OCI-M1 (cell line): ENCODE measurements at places on chromosomes 7 and 10.

DNA sequence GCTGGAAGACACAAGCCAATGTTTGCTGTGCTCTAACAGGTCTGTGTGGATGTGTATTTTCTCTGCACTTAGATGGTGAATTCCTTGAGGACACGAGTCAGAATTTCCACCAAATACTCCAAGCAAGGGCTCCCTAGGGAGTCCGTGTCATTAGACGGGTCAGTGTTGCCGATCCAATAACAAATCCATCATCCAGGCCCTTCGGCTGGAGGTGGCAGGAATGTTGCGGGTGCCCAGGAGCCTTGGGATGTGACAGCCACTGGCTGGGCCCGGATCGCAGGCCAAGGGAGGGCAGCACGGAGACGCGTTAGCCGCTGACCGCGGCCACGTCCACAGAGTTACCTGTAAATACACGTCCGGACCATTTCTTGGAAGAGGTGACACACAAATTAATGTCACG, 186.8 kb downstream of the WDR37 start:
- no peak for DNase-seq

GRCh38 chr7:18475488-18475887, 20.1 kb upstream of the HDAC9 start:
- no peak for DNase-seq

DNA sequence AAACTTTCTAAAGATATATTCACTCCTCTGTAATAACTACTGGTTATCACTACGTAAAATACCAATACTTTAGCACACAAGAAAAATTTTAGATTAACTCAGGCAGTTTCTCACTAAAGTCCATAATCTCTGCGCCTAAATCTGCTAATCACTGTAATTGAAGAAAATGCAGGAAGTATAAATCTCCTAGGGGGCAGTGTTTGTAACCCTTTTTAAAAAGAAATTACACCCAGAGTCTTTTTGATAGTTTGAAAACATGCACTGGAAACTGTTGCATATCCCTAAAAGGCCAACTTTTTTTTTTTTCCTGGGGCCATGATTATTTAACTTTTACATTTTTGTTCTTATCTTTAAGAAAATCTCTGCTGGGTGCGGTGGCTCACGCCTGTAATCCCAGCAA, 209.6 kb downstream of the KIAA1217 start:
- peak; percentile 3 for DNase-seq

- DNase-seq: no peak
Measured at GRCh38 chr10:86344281-86344680, 22.3 kb downstream of the GRID1 start.

DNA sequence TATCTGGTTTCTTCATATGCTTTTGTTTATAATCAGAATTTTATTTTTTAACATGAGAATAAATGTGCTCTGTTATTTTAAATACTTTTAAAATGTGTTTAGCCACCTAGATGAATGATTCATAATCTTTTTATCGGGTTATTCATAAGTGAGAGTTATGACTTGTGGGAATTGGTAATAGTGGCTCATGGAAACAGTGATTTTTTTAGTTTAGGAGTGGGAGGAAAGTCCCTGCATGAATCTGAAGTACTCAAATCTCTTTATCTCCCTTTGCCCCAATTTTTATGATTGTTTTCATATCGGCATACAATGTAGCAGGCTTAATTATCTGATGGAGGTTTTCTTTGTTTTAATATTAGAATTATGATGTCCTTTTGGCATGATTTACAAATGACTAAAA, 42.9 kb downstream of the TAX1BP1 start:
- DNase-seq: no peak
